ENCODE measurements at places on chromosomes 1 and 21.

GRCh38 chr1:5580926-5581325 is 411.3 kb downstream of the NPHP4 start:
- no peak for DNase-seq

- no peak for DNase-seq
Measured at GRCh38 chr1:241265428-241265827, 91.6 kb downstream of the RGS7 start.

- no peak for DNase-seq
Measured at GRCh38 chr1:86956221-86956620, 41.8 kb downstream of the HS2ST1 start.

DNA sequence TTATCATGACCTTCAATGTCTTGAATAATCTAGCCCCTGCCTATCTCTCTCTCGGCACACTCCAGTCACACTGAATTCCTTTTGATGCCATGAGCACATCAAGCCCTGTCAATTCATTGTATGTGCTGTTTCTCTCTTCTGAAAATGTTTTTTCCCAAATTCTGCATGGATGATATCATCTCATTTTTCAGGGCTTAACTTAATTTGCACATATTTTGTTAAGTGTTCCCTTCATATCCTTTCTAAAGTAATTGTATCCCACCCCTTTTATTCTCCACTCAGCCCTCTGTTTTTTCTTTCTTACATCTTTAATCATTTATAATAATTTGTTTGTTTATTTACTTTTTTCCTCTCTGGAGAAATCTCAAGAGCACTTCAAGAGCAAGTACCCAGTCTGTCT is 149.9 kb downstream of the ZNF326 start:
- no peak for DNase-seq

DNA sequence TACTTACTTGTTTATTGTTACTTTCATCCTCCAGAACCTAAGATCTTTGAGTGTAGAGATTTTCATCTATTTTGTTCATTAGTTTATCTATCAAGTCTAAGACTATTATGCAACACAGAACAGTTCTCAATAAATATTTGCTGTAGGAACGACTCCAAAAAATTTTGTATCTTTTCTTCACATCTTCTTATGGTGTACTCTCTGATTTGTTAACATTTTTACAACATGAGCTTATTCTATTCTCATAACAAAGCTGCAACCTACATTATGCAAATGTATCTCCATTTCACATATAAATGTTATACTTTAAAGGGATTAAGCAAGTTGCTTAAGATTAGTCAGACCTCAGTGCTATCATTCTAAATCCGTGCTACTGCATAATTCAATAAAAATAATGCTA is 514.2 kb upstream of the ZP4 start:
- no peak for DNase-seq

DNA sequence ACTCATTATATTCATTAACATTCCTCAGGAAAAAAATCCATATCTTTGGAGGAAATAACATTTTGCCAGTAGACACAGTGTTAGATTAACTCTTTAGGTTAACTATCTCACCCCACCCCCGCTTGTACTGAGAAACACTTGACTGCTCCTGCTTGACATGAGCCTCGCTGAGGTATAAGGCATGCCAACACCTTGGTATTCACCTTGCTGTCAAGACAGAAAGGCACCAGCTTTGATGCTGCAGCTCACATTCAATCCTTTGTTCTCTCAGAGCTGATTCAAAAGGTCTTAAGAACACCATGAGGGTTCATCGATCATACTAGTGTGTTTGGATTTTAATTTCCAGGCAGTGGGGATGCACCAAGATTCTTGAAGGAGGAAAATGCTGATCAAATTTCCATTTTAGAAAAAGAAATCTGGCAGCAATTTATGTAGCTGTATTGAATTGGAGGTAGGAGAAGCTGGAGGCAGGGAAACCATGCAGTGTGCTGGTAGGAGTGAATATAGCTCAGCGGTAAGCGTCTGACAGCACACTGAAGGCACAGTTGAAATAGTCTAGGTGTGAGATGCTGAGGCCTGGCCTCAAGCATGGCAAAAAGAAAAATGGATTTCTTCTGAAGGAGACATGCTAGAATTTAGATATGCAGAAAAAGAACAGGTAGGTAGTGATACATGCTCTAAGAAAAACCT is 108.0 kb upstream of the ST6GALNAC5 start:
- DNase-seq = no peak

GRCh38 chr1:156693848-156694689 is 11.3 kb downstream of the CRABP2 start:
- no peak for DNase-seq
